Heart left ventricle (tissue), 16 donors: ENCODE measurements at places on chromosomes 4 and X. TPM values are rescaled to one million over a fixed set of nuclear protein-coding genes. Genes with fewer than 3 reads are reported as not detected.

DNA sequence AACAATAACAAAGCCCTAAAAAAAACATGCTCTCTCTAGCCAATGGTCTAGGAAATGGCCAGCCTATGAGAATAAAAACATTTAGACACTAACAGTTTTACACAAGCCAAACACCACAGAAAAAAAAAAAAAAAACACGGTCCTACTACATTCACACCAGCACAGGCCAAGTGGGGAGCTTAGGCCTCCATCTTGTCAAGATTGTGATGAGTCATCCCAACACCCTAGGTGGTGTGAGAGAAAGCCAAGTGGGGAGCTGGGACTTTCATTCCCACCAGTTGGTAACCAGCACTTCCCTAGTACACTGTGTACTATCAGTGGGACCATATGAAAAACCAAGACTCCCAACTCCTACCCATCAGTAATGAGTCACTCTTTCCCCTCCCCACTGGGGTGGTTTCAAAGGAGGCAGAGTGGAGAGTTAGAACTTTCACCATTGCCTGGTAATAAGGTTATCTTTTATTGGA is 95.6 kb downstream of the ADAMTS3 start:
- DNase-seq, result no peak

DNA sequence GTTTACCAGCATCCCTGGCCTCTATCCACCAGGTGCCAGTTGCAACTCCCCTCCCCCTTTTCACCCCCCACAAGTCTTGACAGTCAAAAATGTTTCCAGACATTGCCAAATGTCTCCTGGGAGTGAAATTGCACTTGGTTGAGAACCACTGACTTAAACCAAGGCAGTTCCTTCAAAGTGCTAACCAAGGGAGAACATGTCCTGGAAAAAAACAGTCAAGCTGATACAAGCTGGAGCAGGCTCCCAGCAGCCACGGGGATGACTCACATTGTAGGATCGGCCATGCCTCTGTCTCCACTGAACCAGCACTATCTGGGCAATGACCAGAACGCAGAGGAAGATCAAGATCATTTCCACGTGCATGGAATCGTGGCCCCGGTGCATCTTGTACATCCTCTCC is 11.4 kb downstream of the RNF175 start:
- no peak for DNase-seq

- DNase-seq, result no peak
Measured at GRCh38 chr4:73434311-73434710, 1.7 kb upstream of the AFP start.

DNA sequence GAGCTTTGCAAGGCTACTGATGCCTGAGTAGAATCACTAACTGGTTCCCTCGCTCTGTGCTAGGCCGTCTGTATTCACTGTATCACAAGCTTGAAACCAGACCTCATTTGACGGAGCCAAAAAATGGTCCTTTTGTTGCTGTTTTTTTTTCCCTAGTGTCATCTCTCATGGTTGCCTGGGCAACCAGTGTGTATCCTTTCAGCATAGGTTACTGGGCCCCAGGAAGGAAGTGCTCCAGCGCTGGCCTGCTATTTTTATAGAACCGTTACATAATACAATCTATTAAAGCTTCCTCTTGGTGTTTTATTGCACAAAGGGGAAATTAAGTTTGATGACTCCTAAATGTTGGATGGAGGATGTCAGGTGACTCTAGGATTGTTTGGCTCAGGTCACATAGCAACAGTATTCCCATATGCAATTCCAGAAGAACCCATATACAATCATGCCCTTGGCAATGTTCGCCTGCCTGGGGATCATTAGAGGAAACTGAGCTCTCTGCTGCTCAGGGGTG is 220.4 kb downstream of the SPRY1 start:
- peak; percentile 70 for DNase-seq

DNA sequence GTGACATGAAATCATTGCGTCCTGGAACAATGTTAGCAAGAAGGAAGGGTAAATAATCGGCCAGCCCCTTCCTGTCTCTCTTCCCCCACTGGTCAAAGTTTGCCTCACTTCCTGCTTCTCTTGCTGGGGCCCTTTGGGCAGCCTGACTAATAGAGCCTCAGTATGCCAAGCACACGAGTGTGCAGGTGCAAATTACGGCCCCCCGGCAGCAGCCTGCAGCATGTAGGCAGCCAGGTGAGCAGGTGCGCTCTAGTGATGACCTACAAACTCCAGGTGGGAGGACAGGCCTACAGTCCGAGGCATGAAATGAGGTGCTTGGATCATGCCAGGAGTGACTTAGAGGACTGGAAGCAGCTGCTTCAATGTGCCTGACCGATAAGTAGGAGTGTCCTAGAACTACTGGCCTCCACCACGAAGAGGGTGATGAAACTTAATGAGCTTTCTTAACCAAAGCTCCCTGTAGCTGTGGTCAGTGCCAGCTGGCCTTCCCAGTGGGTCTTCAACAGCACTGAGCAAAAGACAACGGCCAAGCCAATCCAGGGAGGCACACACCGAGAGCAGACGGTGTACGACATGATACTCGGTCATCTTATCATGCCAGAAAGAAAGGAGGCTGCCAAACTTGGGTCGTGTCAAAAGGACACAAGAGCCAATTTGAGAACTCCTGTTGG is 26.1 kb upstream of the FAT1 start:
- DNase-seq, result no peak

DNA sequence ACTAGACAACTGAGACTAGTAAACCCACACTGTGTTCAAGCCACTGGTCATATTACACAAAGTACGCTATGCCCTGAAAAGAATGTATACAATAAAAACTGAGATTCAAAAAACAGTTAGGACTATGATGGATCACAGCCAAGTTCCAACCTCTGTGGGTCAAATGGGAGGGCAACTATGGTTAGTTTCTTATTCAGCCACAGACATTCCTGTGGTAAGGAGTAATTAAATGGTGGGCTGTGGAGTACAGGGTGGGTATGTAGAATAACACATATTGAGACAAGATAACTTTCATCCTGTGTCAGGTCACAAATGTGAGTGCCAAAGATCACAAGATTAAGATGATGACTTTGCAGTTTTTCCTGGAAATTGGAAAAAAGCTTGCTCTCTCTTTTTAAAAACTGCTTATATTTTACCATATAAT is 167.2 kb downstream of the NPNT start:
- no peak for DNase-seq

GRCh38 chrX:40539214-40540142 is 41.3 kb upstream of the ATP6AP2 start:
- DNase-seq, result peak; percentile 49

DNA sequence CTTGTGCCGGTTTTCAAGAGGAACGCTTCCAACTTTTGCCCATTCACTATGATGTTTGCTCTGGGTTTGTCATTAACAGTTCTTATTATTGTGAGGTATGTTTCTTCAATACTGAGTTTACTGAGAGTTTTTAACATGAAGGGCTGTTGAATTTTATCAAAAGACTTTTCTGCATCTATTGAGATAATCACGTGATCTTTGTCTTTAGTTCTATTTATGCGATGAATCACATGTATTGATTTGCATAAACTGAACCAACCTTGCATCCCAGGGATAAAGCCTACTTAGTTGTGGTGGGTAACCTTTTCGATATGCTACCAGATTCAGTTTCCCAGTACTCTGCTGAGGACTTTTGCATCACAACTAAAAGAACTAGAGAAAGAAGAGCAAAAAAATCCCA is 318.0 kb downstream of the GASK1B start:
- DNase-seq, result no peak

- DNase-seq, result no peak
Measured at GRCh38 chr4:71261633-71262121, 77.1 kb upstream of the SLC4A4 start.

- DNase-seq, result no peak
Measured at GRCh38 chr4:109067508-109068235, 234.8 kb downstream of the COL25A1 start.

GRCh38 chr4:122617597-122618593 is 3.0 kb downstream of the IL21 start:
- no peak for DNase-seq

- DNase-seq, result no peak
Measured at GRCh38 chr4:82893942-82894341, 3.0 kb upstream of the SEC31A start.

GRCh38 chr4:156118507-156119220 is 165.0 kb upstream of the CTSO start:
- DNase-seq, result no peak

- DNase-seq, result no peak
Measured at GRCh38 chrX:24202465-24203031, 53.0 kb downstream of the ZFX start.

- no peak for DNase-seq
Measured at GRCh38 chr4:41332510-41333054, 75.9 kb downstream of the UCHL1 start.

DNA sequence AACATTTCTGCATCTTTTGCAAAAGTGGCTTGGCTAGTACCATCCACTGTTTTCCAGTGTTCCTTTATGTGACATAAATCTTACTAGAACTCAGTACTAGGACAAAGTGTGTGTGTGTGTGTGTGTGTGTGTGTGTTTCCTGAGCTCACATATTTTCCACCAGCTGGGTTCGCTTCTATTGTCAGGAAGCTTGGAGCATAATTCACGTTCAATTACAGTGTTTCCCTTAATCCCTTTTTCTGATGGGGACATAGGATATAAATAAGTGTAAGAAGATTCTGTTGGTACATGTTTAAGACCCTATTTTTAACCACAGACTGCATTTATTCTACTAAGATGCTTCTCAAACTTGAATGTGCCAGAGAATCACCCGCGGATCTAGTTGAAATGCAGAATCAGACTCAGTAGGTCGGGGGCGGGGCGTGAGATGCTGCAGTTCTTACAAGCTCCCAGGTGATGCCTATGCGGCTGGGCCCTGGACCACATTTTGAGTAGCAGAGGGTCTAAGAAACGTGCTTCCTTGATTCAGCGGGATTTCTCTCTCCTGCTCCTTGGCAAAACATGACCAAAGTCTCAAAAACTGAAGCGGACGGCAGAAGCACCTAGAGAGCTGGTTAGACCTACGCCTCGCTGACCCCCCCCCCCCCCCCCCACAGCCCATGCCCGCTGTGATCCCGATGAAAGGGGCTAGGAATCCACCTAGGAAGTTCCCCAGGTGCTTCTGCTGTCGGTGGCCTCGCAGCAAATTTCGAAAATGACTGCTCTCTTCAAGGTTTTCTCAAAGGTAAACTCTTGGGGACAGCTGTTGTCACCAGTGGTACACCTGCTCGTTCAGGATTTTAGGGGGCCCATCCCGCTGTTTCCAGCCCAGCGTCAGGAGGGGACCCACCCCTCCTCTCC is 797 bp downstream of the CD99L2 start:
- no peak for DNase-seq

- no peak for DNase-seq
Measured at GRCh38 chr4:165553221-165553810, 174.5 kb downstream of the CPE start.

GRCh38 chr4:85946821-85947220 is 413.0 kb downstream of the MAPK10 start:
- DNase-seq, result no peak

DNA sequence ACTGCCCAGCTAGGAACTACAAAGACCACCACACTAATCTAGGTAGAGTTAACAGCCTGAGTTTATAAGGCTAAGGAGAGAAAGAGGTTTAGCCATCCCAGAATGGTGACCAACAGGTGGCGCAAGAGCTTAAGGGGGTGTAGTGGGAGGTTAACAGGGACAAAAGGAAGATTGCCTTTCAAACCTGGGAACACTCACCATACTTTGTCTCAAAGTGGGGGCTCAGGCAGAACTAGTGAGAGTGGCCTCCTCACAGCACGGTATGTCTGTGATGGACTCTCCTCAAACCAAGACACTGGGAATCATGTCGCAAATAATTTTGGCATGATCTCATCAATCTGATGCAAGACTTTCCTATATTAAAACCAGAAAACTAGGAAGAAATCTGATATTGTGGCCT is 23.4 kb downstream of the CCNI start:
- peak; percentile 36 for DNase-seq

GRCh38 chr4:81131066-81131465 is 84.0 kb downstream of the PRKG2 start:
- no peak for DNase-seq

DNA sequence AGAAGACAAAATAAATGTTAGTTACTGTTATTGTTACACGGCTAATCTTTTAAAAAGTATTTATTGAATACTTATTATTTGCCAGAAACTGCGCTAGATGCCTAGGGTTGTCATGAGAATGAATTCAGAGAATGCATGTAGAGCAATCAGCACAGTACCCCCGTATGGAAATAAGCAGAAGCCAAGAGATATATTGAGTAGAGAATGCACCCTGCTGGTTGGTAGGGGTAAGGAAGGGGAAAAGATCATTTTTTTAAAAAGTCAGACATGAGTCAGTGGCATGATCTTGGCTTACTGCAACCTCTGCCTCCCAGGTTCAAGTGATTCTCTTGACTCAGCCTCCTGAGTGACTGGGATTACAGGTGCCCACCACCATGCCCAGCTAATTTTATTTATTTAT is 13.1 kb upstream of the DRP2 start:
- DNase-seq, result no peak

- DNase-seq, result no peak
Measured at GRCh38 chr4:150578745-150579501, 3.0 kb upstream of the MAB21L2 start.

DNA sequence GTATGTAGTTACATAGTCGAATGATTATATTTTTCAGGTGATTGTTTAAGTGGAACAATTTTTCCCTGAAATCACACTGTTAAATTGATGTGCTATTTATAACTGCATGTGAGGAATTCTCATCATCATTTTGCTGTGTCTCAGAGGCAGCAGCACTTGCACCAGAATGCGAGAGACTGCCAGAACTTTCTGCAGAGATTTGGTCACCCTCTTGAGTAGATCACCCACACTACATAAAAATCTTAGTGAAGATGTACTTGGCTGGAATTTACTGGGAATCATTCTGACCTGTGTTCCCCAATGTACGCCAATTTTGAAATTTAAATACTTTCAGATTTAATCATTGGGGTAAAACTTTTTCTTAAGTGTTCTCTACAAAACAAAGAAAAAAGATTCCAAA is 5.4 kb downstream of the UGT2B4 start:
- no peak for DNase-seq

GRCh38 chrX:3219667-3220066 is 126.8 kb downstream of the MXRA5 start:
- no peak for DNase-seq

DNA sequence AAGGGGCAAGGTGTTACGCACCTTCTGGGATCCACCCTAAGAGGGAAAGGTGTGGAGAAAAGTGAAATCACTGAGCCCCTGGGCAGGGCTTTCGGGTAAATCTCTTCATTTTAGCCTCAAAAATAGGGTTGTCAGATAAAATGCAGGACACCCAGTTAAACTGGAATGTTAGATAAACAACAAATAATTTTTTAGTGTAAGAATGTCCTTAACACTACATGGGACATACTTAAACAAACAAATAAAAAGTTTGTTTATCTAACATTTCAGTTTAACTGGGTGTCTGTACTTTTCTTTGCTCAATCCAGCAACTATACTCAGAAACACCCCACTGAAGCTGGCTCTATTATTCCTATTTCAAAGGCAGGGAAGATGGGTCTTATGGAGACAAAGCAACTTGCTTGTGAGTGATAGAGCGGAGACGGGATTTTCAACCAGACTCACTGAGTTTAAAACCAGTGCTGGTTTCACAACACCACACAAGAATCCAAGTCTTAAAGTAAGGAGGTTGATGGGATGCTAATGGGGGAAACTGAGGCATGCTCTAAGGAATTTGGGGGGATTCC is 144.8 kb upstream of the RBPJ start:
- DNase-seq, result no peak

Gene ZNF185
- polyA plus RNA-seq, result 0.42 TPM

Gene PDZD4
- polyA plus RNA-seq, result 2.4 TPM

Gene NONO
- polyA plus RNA-seq, result 38.9 TPM

Gene MAGEA3
- not detected for polyA plus RNA-seq

Gene EIF1AX
- polyA plus RNA-seq, result 21.1 TPM

Gene BOD1L1
- 11.8 TPM for polyA plus RNA-seq

Gene MAGEC2
- not detected for polyA plus RNA-seq
